ENCODE measurements at places on chromosomes 6 and 20.

DNA sequence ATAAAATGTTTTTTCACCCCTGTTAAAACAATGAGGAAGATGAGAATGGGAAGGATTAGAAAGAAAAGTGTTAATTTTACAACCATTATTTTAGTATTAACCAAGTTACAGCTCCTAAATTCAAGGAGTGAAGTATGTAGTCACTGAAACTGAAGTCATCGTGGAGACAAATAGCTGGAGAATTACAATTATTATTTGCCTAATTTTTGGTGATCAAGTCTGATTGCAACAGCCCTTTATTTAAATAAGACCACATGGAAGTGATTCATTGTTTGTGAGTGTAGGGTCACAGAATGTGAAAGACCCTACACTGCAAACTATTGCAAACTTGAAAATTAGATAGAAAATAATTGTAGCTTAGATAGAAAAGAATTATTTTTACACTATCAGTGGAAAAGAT lies 292.4 kb downstream of the CENPW start:
- no peak for DNase-seq

DNA sequence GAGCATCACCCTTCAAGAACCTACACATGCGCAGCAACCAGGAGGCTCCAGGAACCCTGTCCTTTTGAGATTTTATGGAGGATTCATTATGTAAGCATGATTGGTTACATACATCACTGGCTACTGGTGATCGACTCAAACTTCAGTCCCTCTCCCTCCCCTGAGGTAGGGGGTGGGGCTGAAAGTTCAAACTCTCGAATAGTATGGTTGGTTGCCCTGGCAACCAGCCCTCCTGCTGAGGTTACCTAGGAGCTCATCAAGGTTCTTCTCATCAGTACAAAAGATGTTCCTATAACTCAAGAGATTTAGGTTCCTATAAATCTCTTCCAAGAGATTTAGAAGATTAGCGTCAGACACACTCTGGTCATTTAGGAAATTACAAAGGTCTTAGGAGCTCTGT lies 21.9 kb upstream of the ZSCAN9 start:
- peak; percentile 54 for DNase-seq

DNA sequence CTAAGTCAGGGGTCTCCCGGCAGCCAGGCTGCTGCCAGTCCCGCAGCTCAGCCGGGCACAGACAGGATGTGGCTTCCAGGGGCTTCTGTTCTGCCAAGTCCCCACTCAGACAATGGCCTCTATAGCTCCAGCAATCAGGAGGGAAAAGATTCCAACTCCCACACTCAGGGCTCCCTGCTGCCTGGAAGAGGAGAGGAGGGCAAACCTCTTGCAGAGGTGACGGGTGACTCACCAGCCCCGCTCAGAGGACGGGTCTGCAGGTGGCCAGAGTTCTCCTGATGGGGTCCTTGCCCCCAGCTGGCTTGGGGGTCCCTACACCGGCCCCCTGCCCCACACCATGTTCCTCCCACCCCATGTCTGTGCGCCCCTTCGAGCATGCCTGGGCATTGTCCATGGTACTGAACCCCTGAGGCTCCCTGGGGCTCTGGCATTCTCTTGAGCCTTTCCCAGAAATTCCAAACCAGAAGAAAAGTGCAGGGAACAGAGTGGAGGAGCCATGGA lies 32.6 kb downstream of the NTSR1 start:
- peak; percentile 68 for DNase-seq

DNA sequence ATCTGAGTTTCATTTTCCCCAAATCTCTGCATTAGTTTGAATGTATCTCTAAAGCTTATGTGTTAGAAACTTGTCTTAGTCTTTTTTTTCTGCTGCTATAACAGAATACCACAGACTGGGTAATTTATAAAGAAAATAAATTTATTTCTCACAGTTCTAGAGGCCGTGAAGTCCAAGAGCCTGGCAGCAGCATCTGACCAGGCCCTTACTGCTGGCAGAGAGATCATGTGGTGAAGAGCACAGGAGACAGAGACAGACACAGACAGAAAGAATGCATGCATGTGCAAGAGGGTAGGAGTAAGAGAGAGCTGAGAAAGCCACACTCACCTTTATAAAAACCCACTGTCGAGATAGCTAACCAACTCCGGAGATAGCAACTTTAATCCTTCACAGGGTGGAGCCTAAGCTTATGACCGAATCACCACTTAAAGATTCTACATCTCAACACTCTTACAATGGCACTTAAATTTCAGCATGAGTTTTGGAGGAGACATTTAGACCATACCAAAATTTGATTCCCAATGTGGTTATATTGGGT lies 412.7 kb upstream of the SOX4 start:
- DNase-seq, result no peak

- DNase-seq, result no peak
Measured at GRCh38 chr6:99611148-99611547, 4.5 kb downstream of the PRDM13 start.

DNA sequence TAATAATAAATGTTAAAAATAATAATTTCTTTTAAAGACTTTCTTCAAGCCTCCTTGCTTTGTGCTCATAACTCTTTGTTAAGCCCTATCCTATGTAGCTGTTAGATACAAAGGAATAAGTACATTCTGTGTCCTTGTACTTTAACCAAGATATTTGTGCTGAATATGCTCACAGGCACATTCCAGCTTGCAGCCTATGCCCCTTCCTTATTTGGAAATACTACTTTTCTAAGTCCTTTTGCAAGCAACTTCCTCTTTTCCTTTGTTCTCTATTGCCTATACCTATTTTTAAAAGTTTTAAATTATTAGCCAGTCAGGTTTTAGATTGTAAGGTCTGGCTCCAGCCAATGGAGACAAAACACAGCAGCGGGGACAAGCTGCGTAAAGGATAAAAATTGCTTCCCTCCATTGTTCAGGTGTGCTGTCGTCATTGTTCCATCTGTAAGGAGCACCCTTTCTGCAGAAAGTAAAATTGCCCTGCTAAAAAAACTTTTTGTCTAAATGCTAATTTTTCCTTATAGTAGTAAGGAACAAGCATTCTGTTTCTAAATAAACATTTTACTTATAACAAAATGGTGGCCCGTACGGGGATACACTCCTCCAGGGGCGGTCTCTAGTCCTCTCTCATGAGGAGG lies 80.2 kb downstream of the SYTL3 start:
- no peak for DNase-seq

DNA sequence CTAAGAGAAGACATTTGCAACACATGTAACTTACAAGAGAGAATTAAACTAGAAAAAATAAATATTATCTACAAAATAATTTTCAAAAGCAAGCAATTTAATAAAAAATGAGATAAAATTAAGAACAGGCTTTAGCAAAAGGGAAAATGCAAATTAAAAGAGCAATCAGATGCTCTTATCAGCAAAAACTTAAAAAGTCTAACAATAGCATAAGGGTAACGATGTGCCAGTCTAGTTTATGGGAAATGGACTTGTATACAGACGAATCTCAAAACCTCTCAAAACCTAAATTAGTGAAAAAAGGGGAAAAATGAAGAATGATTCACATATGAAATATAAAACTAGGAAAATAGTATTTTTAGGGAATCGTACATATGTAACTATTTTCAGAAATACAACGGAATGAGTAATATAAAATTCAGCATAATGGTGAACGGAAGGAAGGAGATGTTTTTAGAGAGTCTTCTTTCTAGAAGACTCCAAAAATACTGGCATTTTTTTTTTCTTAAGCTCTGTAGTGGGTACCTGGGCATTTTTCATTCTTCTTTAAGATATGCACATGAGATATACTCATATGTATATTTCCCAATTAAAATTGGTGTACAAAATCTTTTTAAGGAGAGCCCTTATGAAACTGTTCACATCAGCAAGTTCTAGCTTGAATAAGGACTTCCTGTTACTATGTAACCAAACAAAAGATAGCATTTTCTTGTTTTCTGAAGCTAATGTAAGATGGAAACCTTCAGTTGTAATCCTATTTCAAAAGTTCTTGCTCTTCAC lies 927 bp upstream of the MANEA start:
- DNase-seq, result no peak

- no peak for DNase-seq
Measured at GRCh38 chr20:45367126-45367525, 4.2 kb downstream of the SYS1 start.

GRCh38 chr20:4435225-4435624 lies 286.5 kb upstream of the PRND start:
- DNase-seq, result no peak

DNA sequence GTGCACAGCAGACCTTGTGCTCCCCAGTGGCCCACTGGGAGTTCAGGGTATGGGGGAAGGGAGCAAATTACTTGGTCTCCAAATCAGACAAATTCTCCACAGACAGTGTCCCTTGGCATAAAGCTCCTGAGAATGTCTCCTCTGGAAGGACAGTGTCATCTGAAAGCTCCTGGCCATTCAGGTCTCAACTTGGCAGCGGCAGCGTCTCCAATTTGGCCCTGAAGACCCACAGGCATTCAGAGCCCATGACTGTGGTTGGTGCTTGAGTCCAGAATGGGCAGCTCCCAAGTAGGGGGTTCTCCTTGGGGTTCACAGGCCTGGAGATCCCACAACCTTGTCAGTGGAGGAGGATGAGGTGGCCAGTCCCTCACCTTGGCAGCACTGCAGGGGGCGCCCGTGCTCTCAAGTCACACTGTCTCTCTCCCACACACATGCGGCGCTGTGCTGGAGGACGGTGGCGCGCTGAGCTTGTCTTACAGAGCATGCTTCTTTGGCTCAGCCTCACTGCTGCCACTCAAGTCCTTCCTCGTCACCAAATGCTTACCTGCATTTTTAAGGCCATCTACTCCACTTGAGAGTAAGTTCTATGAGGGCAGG lies 20.7 kb downstream of the DYNLRB1 start:
- DNase-seq, result peak; percentile 81

DNA sequence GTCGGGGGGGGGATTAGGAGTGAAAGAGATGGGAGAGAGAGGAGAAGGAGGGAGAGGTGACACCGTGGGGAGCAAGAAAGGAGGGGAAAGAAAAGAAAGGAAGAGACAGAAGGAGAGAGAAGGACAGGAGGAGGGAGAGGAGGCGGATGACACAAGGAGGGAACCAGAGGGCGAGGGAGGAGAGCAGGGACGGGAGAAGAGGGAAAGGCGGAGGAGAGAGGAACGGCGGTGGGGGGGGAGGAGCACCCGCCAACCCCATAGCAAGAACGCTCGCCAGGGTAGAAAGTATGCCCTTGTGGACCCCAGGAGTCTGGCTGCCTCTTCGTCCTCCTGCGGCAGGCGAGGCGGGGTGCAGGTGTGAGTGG lies 4.5 kb upstream of the INSM1 start:
- DNase-seq, result peak; percentile 46

DNA sequence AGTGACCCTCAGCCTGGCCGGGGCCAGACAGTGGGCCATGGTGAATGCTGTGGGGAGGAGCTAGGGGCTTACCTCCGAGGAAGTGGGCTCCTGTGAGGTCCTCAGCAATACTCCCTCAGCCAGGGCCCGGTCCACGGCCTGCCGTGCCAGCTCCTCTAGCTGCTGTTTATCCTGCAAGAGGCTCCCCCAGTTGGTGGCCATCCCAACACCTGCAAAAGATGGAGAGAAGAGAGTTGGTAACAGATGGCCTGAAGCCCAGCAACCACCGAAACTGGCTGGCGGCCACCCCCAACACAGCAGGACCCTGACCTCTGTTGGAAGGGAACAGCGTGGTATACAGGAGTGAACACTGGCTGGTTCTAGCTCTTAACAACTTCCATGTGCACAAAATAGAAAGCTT lies 4.0 kb downstream of the GSS start:
- DNase-seq, result no peak

GRCh38 chr6:168699631-168700295 lies 258.8 kb downstream of the SMOC2 start:
- DNase-seq, result no peak

Data from ELF-1 (cell line).